ENCODE measurements at places on chromosomes 2 and 18.

DNA sequence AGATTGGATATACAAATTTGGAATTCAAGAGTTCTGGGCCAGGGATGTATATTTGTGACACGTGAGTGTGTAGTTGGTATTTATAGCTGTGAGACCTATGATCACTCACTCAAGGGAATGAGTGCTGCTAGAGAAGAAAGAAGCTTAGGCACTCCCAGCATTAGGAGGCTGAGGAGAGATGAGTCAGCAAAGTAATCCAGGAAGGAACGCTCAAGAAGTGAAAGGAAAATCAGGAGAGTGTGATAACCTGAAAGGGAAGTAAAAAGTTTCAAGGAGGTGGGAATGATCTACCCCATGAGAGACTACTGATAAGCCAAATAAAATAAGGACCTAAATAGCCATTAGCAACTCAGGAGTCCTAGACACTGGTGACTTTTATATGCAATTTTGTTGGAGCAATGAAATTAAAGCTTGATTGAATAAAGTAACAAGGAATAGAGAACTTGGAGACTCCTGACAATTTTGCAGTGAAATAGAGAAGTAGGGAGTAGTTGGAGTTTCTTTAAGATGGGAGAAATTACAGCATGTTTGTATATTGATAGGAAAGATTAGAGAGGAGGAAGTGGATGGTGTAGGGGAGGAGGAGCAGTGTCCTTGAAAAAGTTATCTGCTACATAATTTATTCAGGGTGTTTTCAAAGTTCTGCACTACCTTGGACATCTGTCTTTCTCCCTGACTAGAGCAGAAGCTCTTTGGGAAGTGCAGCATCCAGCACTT is 89.9 kb downstream of the UBE2E3 start:
- no peak for DNase-seq

GRCh38 chr2:217947383-217948350 is 55.1 kb downstream of the TNS1 start:
- DNase-seq = peak; percentile 48

DNA sequence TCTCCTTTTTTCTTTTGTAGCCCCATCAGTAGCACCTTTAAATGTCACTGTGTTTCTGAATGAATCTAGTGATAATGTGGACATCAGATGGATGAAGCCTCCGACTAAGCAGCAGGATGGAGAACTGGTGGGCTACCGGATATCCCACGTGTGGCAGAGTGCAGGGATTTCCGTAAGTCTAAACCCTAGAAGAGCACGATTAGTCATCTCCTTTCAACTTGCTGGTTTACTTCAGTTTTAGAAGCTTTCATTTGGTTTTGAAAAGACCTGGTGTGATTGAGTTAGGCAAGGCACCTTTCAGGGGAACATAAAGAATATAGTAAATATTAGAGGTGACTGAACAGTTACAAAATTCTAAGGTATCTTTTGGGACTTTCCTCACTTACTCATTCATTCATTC is 72.2 kb upstream of the TMEM87B start:
- no peak for DNase-seq

DNA sequence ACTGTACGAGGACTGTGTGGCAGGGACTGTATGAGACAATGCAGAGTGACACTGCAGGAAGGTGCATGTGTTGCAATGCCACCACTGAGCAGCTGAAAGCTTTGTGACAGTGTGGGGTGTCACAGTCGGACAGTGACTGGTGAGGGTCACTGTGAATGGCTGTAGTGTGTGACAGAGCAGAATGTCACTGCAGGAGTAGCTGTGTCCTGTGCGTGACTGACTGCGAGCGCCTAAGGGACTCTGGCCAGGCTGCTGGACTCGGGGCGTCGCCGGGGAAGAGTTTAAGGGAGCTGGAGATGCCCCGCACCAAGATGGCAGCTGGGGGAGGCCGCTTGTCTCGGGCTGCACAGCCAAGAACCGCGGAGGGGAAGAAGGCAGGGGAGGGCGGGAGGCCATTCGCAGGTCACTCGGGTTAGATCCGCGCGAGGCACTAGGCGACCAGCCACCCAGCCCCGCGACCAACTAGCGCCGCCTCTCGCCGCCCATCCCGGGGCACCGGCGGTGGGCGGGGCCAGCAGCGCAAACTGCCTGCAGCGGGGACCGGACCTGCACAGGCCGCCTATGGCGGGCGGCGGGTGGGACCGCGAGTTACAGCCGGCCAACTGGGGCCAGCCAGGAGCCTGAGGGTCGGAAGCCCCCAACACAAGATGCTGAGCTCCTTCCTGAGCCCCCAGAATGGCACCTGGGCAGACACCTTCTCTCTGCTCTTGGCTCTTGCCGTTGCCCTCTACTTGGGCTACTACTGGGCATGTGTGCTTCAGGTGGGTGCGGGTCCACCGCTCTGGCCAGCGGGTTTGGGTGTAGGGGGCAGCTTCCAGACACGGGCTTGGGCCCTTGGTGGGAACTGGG is at the start of gene ABHD1:
ABHD1 (plus strand) TSS at position 514 of the 849 bp plus-strand sequence; CDS start at position 648, 134 bp downstream.
- DNase-seq = peak; percentile 39

- no peak for DNase-seq
Measured at GRCh38 chr2:207633686-207634085, 8.5 kb upstream of the METTL21A start.

- DNase-seq = no peak
Measured at GRCh38 chr18:34258176-34258575, 33.5 kb upstream of the NOL4 start.

GRCh38 chr2:100614455-100615000 is 51.7 kb downstream of the PDCL3 start:
- no peak for DNase-seq

DNA sequence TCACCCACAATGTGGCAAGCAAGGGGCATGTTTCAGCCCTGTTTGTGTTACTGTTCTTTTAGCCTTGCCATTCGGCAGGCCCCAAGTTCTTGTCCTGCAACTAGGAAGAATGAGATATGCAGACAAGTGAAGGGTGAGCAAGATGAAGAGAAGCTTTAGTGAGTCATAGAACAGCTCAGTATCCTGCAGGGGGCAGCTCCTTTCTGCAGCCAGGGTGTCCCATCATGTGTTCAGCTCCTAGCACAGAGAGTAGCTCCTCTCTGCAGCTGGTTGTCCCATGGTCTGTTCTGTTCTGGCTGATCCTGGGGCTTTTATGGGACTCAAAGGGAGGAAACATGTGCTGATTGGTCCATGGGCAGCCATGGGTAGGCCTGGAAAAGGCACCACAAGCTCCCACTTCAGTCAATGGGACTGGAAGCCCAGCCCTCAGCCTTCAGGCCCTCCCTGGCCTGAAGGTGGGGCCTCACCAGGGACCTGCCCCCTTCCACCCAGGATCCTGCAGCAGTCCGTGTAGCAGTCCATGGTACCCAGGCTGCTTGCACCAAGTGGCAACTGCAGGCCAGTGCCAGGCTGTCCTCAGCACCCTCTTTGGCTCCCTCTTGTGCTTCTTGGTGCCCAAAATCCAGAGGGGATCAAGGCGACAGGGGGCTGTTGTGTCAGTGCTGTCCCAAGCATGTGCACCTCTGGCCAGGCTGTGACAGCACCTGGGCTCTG is 326.4 kb downstream of the NR4A2 start:
- no peak for DNase-seq

DNA sequence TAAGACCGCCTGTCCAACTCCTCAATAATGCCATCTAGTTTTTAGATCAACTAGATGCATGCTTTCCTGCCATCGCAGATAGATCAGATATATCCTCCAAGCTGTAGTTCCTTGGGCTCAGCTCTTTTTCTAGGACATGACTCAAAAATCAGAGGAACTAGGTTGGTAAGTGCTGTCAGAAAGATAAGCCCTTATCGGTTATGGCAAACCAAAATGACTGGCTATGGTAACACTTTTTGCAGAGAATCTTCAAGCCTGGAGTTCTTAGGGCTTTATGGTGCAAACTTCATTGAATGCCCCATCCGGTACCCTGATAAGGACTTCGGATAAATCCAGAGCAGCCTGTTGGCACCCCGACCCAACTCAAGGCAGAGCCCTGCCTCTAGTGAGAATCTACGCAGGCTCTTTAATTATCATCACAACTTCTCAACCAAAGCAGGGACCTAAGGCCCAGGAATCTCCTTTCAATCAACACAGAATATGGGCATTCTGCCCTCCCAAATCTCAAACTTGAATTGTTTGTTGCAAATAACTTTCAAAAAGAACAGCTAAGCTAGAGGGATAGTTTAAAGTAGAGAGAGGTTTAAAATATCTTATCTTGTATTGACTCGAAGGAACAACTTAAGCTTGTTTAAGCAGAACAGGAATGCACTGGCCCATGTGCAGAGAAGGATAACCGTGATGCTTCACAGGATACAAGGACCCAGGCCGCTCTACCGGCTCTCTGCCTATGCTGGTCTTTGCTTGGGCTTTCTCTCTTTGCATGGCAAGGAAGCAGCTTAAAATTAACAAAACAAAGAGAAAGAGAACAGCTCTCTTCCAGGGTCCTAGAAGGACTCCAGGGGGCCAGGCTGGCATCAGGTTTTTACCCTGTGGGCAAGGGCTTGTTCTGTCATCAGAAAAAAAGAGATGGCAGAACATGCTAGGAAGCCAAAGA is 3.4 kb upstream of the CYP1B1 start:
- no peak for DNase-seq

- DNase-seq = no peak
Measured at GRCh38 chr2:199818754-199819153, 32.2 kb downstream of the FTCDNL1 start.

DNA sequence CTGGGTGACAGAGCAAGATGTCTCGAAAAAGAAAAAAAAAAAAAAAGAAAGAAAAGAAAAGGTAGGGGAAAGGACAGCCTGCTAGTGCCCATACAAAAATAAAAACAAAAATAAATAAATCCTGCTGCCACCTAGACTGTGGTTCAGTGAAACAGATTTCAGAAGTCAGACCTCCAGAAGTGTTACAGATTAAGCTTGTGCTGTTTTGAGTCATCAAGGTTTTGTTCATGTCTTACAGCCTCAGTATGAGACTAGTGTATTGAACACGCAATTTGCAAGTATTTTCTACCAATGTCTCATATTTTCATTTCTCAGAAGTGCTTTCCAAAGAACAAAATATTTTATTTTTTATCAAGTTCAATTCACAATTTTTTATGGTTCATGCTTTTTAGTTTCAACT is 720.4 kb upstream of the GYPC start:
- DNase-seq = no peak

DNA sequence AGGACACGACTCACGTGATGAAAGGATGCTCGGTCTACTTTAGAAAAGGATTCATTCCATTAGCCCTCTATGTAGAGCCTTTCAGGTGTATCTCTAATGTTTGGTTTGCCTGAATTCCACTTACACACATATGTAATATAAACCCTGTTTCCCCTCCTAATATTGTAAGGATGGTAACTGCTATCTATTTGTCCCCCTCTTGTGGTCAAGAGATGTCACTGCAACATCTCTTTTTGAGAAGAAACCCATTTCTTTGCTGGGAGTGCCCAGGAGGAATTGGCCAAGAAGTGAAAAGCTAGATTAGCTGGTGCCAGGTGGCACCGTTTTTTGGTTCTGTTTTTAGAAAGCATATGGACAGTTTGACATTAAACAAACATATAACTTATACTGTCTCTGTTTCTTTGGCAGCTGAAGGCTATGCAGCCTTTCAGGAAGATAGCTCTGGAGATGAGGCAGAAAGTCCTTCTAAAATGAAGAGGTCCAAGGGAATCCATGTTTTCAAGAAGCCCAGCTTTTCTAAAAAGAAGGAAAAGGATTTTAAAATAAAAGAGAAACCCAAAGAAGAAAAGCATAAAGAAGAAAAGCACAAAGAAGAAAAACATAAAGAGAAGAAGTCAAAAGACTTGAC is 41.2 kb downstream of the RALBP1 start:
- no peak for DNase-seq

DNA sequence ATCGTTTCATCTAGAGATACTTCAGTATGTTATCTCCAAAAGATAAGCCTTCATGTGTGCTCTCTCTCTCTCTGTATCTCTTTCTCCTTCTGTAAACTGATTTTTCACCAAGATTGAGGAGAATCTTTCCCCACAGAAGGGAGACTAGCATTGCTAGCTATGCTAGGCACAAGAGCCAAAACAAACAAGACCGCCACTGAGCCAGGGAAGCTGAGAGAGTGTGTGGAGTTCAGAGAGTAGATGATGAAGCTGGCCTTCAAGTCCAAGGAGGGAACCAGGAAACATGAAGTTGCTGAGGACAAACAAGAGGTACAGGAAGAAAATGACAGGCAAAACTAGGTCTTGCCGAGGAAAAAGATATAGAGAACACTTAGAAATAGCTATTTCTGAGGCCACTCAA is 23.4 kb downstream of the DAPL1 start:
- no peak for DNase-seq

GRCh38 chr2:237297421-237298150 is 116.4 kb downstream of the COL6A3 start:
- DNase-seq = no peak

DNA sequence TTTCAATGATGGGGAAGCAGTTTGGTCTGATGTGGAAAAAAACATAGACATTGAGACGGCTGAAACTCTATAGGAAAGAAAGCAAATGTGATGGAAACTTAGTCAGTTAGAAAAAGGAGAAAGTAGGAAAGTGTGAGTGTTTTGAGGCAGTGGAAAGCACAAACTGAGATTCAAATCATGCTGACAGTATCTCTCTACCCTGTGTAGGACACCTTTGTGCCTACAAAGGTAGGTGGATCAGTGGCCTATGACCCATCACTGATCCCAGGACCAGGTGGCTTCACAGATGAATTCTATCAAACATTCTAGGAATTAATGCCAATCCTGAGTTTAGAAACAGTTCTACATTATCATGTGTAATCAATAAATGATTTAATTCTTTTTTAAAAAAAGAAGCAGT is 57.1 kb downstream of the CD226 start:
- no peak for DNase-seq

DNA sequence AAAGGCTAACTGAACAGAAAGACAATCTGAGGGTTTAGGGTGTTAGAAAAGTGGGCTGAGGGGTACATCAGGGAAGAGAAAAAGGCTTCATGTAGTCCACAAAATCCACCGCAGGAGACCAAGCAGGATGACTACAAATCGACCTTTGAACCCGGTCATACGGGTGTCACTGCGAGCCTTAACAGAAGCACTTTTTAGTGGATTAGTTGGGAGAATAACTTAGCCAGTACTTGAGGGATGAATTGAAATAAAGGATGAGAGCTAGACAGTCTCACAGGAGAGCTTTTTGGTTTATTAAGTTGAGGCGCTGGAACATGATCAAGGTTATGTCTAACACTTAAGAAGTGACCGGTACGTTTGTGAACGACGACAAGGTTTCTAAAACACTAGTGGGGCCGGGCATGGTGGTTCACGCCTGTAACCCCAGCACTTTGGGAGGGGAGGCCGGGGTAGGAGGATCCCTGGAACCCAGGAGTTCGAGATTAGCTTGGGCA is 217.7 kb downstream of the MCFD2 start:
- no peak for DNase-seq

DNA sequence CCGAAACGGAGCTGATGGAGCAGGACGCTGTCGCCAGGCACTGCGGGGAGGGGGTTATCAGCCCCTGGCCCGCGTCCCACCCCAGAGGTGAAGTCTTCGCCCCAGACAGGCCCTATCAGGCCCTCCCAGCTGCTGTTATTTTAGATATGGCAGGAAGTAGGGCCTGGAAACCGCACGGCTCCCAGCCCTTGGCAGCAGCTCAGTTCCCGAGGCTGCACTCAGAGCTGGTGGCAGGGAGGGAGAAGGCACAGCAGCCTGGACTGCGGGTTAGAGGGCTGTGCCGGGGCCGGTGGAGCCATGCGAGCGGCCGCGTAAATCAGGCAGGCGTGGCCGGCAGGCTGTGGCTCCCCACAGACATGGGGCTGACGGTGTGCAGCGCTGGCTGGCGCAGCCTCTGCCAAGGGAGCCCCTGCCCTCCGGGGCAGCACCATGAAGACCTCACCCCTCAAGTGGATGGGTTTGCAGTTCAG is 111.4 kb downstream of the NFATC1 start:
- no peak for DNase-seq
